CD4-positive, alpha-beta T cell treated with Interleukin-10 for 1 hour (primary cell): ENCODE measurements at places on chromosomes 5 and 9.

GRCh38 chr5:137203011-137203632, 296.0 kb downstream of the SPOCK1 start:
- DNase-seq = no peak

DNA sequence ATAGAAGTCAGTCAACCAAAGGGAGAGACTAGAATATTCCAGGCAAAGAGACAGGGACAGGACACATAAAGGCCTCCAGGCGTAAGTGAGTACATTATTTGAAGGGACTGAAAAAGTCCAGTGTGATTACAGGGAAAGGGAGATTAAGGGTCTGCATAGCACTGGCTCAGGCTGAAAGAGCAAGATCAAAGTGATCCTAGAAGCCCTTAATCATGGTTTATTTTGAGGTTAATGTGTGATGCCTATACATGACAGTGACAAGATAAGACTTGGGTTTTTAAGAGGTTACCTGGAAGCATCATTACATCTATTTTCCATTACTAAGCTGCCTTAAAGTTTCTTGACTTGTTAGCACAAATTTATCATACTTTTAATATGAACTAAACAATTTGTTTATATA, 25.8 kb downstream of the LMBRD2 start:
- DNase-seq = no peak

GRCh38 chr5:34998058-34998789, 49.5 kb downstream of the AGXT2 start:
- no peak for DNase-seq

DNA sequence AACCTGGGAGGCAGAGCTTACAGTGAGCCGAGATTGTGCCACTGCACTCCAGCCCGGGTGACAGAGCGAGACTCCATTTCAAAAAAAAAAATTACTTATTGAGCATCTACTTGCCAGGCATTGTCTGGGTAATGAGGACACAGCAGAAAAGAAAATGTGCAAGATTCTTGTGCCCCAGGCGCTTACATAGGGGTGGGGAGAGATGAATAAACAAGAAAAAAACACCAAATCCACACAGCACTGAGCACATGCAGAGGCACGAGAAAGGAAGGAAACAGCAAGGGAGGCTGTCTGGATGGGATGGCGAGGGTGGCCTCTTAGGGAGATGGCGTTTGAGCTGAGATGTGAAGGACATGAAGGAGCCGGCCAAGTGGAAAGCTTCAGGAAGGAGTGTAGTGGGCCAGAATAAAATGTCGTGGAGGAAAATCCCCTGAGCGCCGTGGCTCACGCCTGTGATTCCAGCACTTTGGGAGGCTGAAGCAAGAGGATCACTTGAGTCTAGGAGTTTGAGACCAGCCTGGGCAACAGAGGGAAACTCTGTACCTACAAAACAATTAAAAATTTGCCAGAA, 13.9 kb downstream of the DYNC2I2 start:
- no peak for DNase-seq

DNA sequence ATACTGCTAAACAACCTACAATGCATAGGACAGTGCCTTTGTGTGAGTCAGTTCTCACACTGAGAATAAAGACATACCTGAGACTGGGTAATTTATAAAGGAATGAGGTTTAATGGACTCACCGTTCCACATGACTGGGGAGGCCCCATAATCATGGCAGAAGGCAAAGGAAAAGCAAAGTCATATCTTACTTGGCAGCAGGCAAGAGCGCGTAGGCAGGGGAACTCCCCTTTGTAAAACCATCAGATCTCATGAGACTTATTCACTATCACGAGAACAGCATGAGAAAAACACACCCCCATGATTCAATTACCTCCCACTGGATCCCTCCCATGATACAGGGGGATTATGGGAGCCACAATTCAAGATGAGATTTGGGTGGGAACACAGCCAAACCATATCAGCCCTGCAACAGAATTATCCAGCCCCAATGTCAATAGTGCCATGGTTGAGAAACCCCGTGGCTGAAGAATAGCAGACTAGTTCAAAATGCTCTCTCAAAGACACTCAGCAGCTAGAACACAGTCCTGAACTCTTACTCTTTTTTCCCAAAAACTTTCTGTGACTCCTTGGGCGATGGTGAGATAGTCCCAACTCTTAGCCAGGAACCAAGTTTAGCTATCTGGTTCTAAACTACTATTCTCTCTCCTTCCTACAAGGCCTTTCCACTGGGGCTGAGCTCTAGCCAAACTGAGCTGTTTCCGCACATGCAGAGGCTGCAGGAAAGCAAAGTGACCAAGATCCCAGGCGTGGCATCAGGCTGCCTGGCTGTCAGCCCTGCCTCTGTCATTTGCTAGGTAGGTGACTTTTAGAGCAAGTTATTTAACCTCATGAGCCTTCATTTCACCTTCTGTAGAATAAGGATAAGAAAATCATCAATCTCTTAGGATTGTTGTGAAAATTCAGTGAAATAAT, 21.7 kb downstream of the FAT2 start:
- DNase-seq = no peak

GRCh38 chr9:97918611-97919010, 3.7 kb downstream of the TRMO start:
- DNase-seq = peak; percentile 41

DNA sequence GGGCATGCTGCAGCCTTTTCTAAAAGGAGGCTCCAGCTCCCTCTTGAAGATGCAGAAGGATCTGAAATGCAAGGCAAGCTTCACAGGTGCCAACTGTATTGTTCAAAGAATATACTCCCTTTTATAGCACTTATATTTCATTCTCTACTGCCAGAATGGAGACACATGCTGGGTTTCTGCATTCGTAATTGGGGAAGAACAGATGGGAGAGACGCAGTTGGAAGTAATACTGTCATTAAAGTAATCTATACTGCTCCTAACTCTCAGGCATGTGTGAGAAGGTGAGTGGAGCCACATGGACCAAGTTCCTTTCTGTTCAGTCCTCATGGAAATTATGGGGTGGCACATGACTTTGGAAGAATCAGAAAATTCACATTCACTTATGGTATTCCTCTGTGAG, 226.4 kb downstream of the TRIM32 start:
- no peak for DNase-seq

DNA sequence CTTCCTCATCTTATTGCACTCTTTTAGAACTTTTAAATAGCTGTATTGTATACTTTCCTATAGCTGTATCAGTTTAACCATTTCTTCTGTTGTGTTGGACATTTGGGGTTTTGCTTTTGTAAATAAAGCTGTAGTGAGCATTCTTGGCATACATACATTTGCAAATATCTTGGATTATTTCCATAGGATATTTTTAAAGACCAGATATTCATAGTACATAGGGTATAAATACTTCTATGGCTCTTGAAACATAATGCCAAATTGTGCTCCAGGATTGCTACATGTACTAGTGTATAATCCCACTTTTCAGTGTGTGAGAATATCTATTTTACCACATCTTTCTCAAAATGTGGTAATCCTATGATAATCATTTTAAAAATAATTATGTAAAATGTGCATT, 51.2 kb downstream of the SCAMP1 start:
- DNase-seq = no peak

GRCh38 chr5:66242050-66242715, 98.1 kb downstream of the SREK1 start:
- no peak for DNase-seq

DNA sequence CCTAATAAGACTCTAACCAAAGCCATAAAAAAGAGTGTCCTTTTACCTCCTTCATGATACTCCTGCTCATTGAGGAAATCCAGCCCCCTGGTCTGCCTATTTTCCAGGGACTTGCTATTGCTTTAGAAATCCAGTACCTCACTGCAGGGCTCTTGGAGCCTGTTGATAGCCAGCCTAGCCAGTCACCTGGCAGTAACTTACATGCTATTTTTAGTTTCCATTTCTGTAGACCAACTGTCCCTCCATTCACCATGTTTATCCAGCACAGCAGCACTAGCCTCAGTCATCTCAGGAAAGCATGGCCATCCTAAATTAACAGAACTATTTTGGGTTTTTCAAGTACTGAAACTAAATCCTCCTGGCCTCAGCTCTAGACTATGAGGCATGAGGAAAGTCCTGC, 91.5 kb upstream of the PHF24 start:
- DNase-seq = no peak

- peak; percentile 55 for DNase-seq
Measured at GRCh38 chr9:91193087-91193657, 168.5 kb downstream of the AUH start.

- DNase-seq = no peak
Measured at GRCh38 chr5:110265162-110265561, 461.3 kb downstream of the TMEM232 start.

DNA sequence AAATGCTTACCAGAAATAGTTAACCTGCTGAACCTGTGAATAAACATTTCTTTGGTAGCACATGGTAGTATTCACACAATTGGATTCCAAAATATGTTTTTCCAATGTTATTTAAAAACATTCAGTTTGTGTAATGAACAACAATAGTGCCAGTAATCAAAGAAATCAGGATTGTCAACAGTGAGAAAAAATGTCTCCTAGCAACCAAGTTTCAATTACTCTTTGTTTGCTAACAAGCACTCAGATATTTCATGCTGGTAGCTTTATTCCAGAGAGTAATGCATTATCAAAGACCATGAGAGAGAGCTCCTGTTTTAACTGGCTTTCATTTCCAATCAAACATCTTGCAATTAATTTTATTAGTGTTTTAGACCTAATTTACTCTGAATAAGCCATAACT, 768.1 kb upstream of the GRAMD2B start:
- DNase-seq = no peak

DNA sequence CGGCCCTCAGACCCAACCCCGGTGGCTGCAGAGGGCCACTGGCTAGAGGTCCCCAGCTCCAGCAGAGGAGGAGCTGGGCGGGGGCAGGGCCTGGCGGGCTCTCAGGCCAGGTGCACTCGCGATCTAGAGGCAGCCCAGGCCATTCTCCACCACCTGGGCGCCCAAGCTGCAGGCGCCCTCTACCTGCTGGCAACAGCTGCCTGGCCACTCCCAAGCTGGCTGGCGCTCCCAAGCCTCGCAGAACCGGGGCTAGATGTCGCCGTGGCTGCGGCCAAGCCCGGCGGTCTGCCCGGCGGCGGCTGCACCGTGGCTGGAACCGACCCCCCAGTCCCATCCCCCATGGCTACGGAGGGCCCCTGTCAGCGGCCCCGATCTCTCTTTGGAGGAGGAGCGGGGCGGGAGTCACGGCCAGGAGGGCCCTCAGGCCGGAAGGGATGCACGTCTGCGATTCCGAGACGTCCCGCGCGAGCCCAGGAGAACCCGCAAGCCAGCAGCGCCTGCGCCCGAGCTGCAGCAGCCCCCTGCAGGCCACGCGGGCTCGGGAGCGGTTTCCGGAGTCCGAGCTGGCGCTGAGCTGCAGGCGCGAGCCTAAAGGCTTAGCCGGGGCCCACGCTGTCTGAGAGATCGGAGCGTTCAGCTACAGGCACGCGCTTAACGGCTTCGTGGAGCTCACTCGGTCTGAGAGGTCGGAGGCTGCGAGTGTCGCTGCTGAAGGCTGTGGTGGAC, 44.3 kb upstream of the BICD2 start:
- peak; percentile 37 for DNase-seq

DNA sequence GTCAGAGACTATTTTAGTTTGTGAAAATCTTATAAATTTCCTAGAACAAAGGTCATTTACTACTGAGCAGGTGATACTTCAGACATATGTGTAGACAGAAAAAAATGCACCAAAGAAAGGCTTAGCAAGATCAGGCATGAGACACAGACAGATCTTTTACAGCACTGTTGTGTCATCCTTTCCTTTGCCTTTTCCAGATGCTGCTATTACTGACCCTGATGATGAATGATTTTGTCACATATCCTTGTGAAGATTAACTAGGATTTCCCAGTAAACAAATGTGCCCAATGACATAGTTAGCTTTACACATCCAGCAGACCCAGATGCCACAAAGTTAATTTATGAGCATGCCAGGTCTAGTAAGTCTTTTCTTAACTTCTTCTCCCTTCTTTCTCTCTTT, 68.2 kb downstream of the DMRTA1 start:
- no peak for DNase-seq

- DNase-seq = peak; percentile 84
Measured at GRCh38 chr5:159412284-159413046, 82.2 kb upstream of the IL12B start.

GRCh38 chr5:111124793-111125192, 32.6 kb downstream of the WDR36 start:
- no peak for DNase-seq

DNA sequence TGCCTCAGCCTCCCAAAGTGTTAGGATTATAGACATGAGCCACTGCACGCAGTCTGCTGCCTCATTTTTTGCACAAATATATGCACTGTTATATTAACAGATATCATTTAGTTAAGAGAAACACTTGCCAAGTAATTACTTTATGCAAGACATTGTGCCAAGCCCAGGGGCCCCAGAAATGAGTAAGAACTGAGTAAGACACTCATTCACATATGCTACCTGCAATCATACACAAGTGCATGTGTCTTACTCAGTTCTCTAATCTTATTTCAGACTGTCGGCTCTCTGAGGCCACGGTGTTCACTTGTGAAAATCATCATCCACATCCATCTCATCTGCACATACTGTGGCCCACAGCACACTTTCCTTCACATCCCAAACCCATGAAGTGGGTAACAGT, 16.0 kb downstream of the TRAF1 start:
- no peak for DNase-seq

DNA sequence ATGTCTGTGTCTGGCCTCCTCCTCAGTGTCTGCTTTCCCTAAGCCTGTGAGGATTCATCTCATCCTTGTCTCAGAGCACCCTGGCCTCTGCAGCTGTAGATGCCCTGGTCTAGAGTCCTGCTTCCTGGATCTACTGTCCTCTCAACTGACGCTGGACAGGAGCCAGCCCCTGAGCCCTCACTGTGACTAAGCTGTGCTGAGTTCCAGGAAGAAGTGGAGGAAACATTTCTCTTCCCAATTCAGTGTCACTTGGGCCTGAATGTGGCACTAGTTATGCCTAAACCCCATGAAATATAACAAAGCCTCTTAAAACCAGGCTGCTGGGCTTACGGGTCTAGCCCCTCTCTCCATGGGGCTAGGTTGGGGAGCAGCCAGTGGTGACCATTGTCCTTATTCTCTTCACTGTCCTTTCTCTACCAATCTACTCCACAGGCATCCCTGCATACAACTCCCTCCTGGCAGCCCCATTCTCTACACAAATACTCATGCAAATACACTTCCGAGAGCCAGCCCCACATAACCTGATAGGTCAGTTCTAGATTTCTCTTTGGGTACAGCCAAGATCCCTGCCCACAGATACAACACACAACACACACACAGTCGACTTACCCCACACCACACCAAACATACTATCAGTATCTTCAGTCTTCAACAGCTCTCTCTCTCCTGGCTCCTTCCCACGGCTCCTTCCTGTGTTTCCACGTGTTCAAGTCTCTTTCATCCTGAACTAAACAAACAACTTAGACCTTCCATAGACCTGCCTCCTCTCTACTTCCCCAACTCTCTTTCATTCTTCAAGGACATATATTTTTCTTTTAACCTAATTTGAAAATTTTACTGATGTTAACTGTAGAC, 220.8 kb downstream of the SNX18 start:
- DNase-seq = no peak
